ENCODE measurements at places on chromosomes 7 and 10. TPM values are rescaled to one million over a fixed set of nuclear protein-coding genes. Genes with fewer than 3 reads are reported as not detected.

Gene CYP2C19
- not detected for total RNA-seq

Gene BRAF
- total RNA-seq, result 17.9 TPM

Gene TRIM50
- total RNA-seq, result 0.30 TPM

Gene SPDYE11
- total RNA-seq, result not detected

Gene TMEM176B
- 45.2 TPM for total RNA-seq

Gene ZNF488
- total RNA-seq, result not detected

Gene LRRN3
- total RNA-seq, result 10.6 TPM

Gene PGAM1
- total RNA-seq, result 234 TPM

Gene NOS3
- 10.9 TPM for total RNA-seq

Gene LHFPL3
- not detected for total RNA-seq

All from left ventricle myocardium superior (tissue), 1 donor.